ENCODE measurements at places on chromosomes 12 and 14. TPM values are rescaled to one million over a fixed set of nuclear protein-coding genes. Genes with fewer than 3 reads are reported as not detected.
A peak's percentile ranks its signal among the peaks of the same experiment; 100 is the strongest.

- no peak for DNase-seq
Observed at GRCh38 chr14:31229009-31229408, 21.4 kb upstream of the HECTD1 start.

PMCH gene
- not detected for total RNA-seq

MEG3 gene
- total RNA-seq, result 12.5 TPM

DNA sequence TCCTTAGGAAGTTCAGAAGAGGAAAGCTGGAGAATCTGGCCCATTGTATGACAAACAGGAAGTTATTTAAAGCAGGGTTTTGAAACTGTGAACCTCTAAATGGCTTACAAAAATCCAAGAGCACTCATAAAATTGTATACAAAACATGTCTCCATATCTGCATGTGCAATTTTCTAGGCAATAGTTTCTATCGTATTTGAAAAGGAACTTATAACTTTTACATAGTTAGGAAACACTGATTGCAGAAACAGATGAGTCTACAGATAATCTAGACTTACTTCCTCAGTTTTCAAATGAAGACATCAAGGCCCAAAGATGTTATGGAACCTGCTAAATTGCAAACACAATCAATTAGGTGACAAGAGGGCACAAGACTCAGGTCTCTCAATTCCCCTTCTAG lies 53.3 kb upstream of the ETV6 start:
- DNase-seq, result no peak

DNA sequence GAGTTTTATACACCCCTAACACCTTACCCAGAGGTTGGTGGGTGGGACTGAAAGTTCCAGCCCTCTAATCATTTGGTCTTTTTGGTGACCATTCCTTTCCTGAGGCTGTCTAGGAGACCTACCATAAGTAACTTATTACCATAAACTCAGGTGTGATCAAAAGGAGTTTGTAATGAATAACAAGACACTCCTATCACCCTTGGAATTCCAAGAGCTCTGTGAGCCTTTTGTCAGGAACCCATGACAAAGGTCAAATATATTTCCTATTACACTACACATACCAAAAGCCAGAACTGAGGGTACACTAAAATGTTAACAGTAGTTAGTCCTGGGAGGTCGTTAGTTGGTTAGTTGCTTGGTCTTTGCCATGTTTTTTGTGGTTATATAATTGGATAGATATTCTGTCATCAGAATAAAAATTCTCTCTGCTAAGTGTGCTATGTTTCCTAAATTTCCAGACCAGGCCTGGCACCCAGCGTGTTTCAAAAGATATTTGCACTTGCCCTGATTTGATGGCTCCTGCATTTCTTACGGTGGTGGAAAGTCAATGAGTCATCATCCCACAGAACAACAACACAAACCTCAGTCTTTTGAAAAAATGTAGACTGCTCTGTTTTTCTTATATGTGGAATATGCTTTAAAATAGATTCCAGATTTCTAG lies 27.0 kb upstream of the AKAP5 start:
- no peak for DNase-seq

DNA sequence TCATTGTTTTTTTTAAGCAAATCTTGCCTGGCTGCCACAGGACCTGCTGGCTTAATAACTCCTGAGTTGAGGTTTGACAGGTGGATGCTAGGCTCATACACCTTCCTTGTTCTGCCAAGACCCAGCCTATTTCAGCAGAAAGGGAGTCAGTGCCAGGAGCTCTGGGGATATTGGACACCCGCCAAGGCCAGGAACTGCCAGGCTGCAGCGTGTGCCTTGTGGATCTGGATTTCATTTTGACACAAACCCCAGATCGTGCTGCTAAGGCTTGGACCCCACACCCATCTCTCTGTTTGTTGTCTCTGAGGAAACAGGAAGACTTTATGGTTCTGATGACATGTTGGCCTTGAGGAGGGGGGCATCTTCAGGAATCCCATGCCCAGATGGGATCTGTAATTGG lies 44.4 kb upstream of the PRIMA1 start:
- peak; percentile 42 for DNase-seq

DNA sequence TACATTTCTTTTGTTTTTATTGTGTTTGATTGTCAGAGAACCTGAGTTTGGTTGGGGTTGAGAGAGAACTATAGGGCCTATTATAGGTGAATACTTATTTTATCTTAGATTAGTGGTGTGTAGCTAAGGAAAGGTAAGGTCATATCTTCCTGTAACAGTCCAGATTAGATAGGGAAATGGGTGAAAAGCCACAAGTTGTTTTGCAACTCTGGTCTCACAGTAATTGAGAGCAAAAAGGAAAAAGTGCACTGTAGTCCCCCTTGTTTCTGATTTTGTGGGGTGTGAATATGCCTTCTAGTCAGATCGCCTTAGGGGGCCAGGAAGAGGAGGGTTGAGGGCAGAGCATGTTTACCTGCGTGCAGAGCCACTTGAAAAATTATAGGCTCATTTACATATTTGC lies 8.9 kb downstream of the MSRB3 start:
- DNase-seq, result no peak

PTGER2 gene
- total RNA-seq, result 2.4 TPM

DNA sequence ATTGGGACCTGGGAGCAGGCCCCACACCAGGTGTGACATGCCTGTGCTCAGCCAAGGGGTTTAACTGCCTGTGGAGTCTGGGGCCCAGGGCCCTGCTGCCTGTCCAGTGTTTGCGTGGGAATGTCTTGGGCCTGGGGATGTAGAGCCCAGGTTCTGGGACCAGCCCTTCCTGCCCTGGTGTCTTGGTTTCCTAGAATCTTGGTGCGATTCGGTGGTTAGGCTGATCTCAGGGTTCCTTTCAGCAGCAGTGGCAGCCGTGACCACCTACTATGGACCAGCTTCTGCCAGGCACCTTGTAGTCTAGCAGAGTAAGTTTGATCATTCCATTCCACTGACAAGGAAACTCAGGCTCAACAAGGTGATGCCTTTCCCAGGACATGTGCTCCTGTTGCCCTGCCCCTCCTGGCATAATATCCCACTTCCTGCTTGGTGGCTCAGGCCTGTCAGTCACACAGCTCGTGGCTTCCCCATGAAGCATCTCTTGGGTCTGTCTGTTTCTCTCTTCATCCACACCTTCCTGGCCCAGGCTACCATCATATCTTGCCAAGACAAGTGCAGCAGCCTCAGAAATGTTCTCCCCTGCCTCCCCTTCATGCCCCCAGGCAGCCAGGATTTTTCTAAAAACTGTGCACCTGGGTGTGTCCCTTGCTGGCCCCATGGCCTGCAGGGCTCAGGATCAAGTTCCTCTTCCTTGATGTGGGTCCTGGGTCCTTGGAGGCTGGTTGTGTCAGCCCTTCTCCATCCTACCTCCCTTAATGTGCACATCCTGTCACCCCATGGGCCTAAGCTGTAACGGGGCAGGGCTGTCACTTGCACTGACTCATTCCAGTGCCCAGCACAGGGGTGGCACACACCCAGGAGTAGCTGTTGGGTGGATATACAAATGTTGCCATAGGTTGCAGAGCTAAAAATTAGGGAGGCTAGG lies 101.6 kb downstream of the SLC25A47 start:
- DNase-seq, result no peak

DNA sequence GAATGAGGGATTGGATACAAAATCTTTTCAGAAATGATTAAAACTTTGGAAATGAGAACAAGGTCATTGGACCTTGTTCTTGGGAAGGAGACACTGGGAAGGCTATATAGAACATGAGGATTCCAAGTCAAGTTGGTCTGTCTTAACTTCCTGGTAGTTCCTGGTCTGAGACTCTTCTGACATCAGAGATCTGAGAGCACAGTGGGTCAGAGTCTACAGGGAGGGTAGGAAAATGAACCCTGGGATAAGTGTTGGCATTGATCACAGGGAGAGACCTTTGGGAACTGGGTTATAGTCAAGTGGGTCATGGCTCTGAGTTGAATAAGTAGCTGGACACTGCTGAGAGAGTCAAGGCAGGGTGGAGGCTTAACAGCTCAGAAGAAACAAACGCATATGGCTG lies 17.3 kb upstream of the KCNA1 start:
- DNase-seq, result no peak

- no peak for DNase-seq
Observed at GRCh38 chr12:62267026-62267425, 6.8 kb downstream of the USP15 start.

DNA sequence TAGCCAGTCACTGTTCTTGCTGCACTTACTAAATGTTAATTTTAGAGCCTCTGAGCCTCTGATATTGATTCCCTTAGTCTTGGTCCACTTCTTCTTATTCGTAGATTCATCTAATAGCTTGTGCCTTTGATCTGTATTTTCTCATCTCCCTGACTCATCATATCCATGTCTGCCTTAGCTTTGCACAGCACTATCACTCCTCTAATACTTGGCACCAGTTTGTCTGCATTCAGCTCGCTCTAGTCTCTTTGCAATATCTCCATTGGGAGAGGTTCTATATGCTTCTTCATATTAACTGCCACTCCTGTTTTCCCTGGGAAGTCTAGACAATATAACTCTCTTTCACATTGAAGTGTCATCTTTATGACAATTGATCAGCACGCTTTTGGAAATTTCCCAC lies 68.5 kb upstream of the CSRP2 start:
- no peak for DNase-seq

DNA sequence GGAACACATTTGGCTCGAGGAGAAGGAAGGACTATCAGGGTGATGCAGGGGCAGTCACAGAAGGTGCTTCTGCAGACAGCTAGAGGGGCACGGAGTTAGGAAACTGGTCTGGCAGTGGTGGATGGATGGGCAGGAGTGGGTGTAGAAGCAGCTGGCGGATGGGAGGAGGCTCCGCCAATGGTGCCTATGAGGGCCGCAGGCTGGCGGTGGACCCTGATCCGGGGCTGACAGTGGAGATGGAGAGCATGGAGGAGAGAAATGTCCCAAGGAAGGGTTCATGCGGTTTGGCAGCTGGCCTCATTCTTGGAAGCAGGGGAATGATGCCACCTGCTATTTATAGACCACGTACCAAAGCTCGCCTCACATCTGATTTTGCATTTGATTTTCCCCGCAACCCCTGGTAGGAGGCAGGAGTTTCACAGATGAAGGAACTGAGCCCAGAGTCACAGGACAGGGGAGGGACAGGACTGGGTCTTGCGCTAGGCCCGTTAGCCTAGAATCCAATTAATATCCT lies 237.1 kb downstream of the FOXN3 start:
- DNase-seq, result no peak

- peak; percentile 36 for DNase-seq
Observed at GRCh38 chr14:102554821-102555819, 37.3 kb upstream of the RCOR1 start.

DNA sequence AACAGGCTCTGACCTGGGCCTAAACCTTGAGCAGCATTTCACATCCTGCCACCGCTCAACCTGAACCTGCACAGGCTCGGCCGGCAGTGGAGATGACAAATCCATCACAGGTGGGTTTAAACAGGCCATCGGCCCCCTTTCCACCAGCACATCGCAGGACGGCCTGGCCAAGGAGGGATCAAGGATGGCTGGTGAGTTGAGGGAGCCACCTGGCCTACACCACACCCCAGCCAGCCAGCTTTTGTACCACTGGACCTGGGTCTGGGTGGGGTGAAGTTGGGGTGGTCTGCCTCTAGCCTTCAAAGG lies 14.2 kb downstream of the MMAB start:
- no peak for DNase-seq

TM7SF3 gene
- 22.5 TPM for total RNA-seq

DNA sequence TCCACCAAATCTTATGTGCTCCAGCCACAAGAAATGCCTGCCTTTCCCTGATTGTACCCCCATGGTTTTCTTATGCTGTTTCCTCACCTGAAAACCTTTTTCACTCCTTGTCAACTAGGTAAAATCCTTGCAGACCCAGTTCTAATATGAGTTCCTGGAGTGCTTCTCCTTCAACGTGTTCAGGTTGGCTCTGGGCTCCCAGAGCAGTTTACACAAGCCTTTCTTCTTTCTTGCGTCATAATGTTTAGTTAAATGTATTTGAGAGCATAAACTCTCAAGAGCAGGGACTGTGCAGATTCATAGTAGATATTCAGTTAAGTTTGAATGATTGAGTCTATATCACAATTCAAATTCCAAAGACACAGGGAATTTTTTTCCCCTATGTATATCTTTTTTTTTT lies 484.8 kb upstream of the CCDC196 start:
- DNase-seq, result no peak

- DNase-seq, result no peak
Observed at GRCh38 chr12:71804505-71804904, 35.1 kb upstream of the TBC1D15 start.

DNA sequence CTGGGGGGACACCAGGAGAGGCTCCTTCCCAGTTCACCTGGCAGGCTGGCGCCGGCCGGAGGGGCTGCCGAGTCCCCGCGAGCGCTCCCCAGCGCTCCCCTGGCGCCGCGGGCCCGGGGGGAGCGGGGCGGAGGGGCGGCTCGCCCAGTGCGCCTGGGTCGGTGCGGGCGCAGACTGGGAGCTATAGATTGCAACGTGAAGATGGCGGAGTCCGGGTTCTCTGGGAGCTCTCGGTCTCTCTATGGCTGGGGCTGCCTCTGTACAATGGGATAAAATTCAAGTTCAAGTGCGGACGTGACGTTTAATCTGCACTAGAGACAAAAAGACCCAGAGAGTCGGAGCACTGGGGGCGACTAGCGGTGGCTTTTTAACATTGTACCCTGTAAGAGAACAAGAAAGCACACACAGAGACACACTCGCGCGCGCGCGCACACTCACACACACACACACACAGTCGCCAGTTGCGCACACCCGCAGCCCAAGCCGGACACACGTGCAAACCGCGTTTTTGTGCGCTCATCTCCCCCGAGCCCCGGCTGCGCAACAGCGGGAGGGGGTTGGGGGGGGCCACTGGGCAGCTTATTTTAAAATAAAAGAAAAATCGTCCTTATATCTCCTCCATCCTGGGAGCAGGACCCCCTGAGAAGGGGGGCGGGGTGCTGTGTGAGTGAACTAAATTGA lies at the start of gene BCL11B:
BCL11B (minus strand) TSS at position 247 of the 681 bp plus-strand sequence. CDS start 979 bp downstream, outside the sequence.
- DNase-seq, result peak; percentile 48

DNA sequence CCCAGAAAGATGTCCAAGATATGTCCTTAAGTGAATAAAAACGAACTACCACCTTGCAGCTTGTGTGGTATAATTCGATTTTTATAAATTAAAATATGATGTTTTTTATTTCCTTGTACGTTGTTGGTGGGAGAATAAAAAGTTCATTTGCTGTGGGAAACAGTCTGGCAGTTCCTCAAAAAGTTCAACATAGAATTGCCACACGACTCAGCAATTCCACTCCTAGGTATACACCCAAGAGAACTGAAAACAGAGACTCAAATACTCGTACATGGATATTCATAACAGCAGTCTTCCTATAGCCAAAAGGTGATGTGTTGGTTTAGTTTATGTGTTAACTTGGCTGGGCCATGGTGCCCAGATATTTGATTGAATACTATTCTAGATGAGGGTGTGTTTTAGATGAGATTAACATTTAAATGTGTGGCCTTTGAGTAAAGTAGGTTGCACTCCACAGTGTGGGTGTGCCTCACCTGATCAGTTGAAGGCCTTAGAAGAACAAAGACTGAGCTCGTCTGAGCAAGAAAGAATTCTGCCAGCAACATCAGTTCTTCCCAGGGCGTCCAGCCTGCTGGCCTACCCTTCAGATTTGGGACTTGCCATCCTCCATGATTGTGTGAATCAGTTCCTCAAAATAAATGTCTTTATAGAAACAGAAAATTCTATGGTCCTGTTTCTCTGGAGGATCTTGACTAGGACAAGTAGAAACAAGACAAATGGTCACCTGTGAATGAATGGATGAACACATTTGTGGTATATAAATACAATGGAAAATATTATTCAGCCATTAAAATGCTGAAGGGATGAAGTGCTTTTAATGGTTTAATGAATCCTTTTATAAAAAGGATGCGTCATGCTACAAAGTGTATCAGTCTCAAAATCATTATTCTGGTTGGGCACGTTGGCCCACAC lies 5.1 kb upstream of the DENR start:
- DNase-seq, result no peak

Data from heart right ventricle (tissue), 16 donors.